H1 (cell line): ENCODE measurements at places on chromosomes 1 and 21.

- DNase-seq = no peak
Observed at GRCh38 chr1:161404051-161404597, 36.4 kb upstream of the CFAP126 start.

DNA sequence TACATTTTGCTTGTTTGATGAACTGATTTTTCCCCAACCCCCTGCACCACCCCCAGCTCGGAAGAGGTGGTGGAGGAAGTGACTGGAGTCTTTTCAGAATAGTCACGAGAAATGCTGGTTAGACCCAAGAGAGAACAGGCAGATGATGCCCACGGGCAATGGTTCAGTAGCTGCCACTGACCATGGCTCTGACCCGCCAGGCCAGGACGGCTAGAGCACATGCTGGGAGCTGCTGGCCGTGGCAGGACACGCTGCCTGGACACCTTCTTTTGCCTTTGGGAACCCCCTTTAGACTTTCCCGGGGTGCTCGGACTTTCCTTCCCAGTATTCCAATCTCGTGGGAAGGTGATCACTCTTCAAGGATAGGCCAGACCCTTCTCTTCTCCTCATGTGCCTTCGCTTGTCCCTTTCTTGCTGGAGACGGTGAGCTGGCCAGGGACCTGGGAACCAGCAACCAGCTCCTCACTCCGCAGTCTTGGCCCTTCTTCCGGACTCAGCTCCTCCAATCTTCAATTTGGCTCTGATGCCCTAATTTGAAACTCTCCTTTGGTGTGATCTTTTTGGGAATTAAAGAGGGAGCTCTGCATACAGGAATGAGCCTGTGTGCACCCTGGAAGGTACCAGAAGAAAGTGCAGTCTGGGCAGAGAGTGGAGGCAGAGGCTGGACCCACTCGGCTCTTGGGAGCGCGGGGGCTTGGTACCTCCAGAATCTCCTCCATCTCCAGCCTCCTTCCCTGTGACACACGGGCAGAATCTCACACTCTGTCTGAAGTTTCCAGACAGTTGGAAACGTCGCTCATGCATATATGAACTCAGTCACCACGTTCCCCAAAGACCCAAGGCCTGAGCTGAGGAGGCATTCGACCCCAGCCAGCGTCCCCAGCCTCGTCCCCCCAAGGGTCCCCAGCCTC is 4.0 kb upstream of the PDE9A start:
- no peak for DNase-seq

DNA sequence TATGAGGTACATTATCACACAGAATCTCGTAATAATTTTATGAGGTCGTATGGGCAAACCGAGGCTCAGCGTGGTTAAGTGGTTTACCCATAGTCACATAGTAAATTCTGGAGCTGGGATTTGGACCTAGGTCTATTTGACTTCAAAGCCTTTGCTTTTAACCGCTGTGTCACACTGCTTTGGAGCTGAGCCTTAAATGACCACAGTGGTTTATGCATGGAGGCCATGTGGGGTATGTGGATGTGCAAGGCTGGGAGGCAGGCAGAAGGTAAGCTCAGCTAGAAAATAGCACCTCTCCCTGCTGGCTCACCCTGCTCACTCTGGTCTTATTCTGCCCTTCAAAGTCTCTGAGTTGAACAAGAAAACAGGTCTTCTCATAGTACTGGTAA is 269.5 kb downstream of the TRABD2B start:
- DNase-seq = no peak

DNA sequence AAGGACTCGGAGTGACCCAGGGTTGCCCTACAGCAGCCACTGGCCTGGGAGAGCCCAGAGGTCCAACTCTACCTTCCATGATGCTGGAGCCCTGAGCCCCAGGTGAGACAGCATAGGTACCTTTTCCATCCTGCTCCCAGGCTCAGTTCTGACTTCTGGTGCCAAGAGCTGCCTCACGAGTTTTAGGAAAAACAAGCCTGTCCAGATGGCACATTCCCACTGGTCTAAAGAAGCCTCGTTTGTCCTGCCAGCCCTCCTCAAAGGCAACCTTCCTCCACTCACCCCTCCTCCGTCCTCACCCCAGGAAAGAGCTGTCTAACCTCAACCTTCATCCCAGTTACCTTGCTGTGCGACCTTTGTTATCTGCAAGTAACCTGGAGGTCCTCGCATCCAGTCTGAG is 53.5 kb upstream of the PRELP start:
- no peak for DNase-seq

- no peak for DNase-seq
Observed at GRCh38 chr1:229570891-229571516, 12.5 kb upstream of the ABCB10 start.

- DNase-seq = no peak
Observed at GRCh38 chr1:175935166-175935565, 191.8 kb upstream of the TNR start.

DNA sequence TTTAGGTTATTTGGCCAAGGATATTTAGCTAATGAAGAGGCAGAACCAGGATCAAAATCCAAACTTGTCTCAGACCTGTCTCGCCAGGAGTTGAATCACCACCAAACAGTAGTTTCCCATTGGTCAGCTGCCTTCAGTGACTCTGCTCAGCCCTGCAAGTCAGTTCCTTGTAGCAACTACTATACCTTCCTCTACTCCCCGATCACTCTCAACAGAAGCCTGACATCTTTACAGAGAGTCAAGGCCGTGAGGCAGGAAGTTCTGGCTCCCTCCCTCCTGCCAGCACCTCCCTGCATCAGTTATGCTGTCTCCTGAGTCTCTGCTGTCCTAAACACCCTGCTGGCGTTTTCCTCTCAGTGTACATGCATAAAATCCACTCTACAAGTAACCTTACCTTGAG is 13.2 kb downstream of the PSMD4 start:
- DNase-seq = no peak

- DNase-seq = no peak
Observed at GRCh38 chr1:119966020-119966419, 69.7 kb upstream of the ADAM30 start.

GRCh38 chr21:25895565-25896205 is 160.9 kb downstream of the GABPA start:
- no peak for DNase-seq

DNA sequence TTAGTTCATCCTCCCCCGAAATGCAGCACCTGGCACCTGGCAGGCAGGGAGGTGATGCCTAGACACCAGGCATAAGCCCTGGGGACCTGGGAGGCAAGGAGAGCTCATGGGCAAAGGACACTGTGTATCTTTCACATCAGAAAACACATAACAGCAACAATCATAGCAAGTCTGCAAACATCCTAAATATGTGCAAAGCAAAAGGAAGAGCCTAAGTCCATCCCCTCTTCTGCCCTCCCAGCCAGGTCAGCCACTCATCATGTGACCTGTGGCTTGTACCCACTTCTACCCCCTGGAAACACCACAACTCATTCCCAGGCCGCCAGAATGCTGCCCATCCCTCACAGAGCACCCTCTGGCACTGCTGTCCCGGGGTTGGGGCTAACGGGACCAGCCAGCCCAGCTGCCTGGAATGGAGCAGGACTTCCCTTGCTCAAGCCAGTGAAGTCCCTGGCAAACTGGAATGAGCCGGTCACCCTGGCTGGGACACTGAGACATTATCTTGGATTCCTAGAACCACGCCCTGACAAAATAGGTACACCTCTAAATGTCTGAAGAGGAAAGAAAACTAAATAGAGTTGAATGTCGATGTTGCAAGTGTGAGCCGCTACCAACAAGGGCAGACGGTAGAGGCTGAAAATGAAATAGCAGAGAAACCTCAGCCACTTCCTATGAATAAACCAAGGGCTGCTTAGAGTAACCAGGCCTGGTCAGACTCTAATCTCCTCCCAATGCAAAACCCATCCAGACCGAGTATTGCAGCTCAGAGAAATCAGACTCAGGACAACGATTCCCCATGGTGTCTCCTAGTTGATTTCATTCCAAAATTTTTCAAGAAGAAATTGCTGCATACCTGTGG is 29.4 kb downstream of the TMPRSS2 start:
- no peak for DNase-seq

DNA sequence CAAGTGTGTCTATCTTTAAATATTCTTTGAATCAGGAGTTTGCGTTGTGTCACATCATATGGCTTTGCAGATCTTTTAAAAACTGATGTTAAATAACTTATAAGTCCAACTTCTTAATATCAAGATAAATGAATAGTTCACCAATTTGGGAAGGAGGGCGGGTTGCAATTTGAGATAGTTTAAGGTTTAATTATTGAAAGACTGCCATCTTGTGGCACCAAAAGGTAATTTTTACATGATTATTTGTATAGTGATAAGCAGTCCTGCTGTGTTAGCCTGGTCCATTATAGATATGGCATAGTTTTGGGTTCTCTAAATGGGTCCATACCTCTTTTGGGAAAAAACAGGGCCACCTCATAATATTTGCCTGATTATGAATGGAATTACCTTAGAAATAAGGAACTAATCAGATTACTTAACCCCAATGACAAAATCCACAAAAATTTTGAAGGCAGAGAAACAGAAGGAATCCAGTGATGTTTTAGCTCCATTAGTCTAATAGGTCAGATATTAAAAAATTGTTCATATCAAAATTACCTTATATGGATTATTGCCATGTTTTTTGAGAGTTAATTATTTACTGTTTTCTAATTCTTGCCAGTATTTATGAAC is 64.3 kb downstream of the PRKAA2 start:
- DNase-seq = no peak

DNA sequence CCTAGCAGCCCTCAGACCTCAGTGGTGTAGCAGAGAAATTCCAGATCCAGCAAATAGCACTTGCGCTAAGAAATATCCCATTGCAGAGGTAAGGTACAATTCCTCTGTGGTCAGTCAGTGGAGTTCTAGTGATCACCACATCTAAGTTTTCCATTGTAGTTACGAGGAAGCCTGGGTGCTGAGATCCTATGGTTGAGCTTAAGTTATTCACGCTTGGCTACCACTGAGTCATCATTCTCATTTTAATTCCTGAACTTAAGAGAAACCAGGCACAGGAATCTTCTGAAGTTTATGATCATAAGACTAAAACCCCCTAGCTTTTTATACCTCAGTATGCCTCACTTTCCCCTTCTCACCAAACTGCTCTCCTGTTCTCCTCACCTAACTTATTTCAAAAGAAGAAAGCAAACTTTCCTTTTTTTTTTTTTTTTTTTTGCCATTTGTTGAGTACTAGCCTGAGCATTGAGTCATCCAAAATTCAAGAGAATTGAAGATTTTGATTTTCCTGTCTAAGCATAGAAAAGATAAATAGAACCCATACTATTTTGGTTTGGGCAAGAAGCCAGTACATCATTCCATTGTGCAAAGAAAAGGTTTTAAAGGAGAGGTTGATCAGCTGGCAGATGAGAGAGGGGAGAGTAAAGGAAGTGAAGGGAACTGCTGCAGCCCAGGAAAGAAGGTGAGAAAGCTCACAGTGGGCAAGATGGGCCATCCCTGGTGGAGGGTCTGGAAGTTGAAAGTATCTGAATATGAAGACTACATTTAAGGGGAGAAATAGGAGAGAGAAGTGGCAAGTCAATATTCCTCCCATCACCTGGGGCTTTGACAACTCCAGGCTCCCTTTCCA is 39.9 kb downstream of the SERBP1 start:
- DNase-seq = no peak

GRCh38 chr21:46060596-46061061 is 37.3 kb upstream of the COL6A2 start:
- DNase-seq = no peak

DNA sequence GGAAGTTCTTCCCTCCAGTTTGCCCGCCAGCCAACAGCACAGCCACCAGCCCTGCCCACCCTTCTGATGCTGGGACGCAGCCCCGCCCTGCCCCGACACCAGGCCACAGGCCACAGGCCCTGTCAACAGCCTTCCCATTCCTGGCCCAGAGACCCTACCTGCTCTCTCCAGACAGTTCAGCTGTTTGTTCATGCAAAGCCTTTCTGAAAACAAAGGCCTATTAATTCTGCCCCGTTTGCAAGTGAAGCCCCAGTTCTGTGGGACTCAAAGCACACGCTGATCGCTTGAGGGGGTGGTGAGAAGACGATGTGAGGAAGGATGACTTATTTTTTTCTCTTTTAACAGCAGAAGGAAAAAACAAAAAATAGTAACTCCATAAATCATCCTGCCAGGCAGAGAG is 55.4 kb upstream of the KIF26B start:
- DNase-seq = no peak

DNA sequence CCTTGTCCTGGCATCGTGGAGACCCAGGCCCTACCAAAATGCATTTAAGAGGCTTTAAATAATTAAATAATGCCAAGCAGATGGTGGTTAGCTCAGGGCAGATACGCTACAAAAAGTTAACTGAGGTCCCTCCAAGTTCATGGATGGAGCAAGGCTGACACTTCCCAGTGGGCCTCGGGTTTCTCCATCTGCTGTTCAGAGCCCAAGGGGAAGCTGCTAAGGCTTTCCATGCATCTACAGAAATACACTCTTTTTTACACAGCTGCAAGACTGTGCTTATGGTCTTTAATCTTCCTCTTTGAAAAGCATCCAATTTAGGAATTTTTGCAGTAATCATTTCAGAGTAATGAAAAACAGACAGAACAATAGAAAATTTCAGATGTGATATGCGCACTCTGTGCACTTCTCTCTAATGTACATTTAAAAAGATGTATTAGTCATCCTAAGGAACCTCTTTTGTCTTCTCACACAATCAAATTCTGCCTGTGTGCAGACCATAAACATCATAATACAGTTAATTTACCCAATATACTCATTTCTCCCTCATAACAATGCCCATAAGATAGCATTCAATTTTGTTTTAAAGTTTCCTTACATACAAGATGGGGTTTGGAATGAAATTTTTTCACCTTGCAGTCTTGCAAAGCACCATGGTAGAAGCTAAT is 173.2 kb upstream of the ATP1B1 start:
- no peak for DNase-seq

GRCh38 chr1:178277793-178278530 is 184.1 kb downstream of the RASAL2 start:
- DNase-seq = no peak

DNA sequence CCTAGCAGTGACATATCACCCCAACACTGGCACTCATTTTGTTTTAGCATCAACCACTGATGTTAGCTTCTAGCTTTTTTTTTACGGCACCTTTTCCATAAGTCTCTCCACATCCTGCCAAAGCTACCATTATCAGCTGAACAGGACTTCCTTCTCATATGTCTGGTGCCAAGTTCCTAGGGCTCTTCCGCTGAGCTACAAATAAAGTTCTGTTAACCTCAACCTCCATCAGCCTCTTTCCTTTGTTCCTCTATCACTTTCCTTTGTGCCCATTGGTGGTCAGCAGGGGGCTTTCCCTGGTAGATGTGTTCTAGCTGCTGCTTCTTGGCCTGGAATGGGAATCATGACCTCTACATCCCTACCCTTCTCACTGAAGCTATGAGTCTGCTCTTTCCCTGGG is 163.8 kb downstream of the FAF1 start:
- DNase-seq = no peak

- DNase-seq = no peak
Observed at GRCh38 chr1:12772520-12772919, 1.0 kb upstream of the PRAMEF12 start.

GRCh38 chr1:235502601-235503402 is 1.4 kb downstream of the B3GALNT2 start:
- DNase-seq = no peak
